Left lung (tissue), 14 donors: ENCODE measurements at places on chromosomes 7 and 10. TPM values are rescaled to one million over a fixed set of nuclear protein-coding genes. Genes with fewer than 3 reads are reported as not detected.

GRCh38 chr10:84683550-84683949 lies 355.2 kb downstream of the CCSER2 start:
- no peaks in the 10 kb centered on the region for H3K4me1 ChIP-seq
- no peaks in the 10 kb centered on the region for H3K27me3 ChIP-seq
- H3K36me3 ChIP-seq: no peaks in the 10 kb centered on the region

DNA sequence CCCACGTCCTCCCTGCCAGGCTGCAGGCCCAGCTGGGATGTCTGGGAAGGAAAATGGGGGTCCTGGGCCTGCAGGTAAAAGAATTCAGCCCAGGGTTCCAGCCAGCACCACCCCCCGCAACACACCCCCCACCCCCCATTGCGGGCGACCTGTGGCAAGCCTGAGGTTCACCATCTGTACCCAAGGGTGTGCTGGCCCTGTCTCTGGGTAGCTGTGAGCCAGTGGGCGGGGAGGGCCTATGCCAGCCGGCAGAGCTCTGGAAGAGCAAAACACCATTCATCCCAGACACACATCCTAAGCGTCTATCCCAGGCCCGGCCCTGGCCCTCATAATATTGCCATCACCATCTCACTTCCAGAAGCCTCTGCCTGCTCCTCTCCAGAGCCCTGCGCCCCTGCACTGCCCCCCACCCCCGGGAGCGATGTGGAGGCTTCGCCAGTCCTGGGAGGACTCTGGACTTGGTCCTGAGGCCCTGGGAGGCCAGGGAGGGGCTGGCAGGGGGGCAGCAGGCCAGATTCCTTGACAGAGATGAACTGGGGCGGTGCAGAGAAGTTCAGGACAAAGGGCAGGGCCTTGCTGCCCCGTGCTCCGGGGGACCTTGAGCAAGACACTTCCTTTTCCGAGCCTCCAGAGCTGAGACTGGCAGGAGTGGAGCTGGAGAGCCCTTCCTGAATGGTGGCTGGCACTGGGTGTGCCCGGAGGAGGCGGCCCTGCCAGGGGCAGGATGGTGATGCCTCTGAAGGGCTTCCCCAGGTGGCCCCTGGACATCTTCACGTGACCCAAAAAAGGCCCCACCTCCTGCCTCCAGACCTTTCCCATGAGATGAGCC lies 8.7 kb upstream of the TTYH3 start:
- no peak overlapping the region for H3K27ac ChIP-seq
- no peaks in the 10 kb centered on the region for H3K36me3 ChIP-seq
- H3K27me3 ChIP-seq: no peaks in the 10 kb centered on the region
- H3K4me3 ChIP-seq: no peak overlapping the region
- peaks cover 33% of the 10 kb centered on the region for H3K4me1 ChIP-seq

Gene SORCS3
- total RNA-seq: not detected

- DNase-seq: no peak
- H3K4me1 ChIP-seq: peaks cover 15% of the 10 kb centered on the region
- no peaks in the 10 kb centered on the region for H3K27me3 ChIP-seq
- no peak overlapping the region for H3K4me3 ChIP-seq
- H3K36me3 ChIP-seq: no peaks in the 10 kb centered on the region
Observed at GRCh38 chr10:114553436-114553835, 104.6 kb downstream of the ABLIM1 start.

Gene GCK
- 0.50 TPM for total RNA-seq

DNA sequence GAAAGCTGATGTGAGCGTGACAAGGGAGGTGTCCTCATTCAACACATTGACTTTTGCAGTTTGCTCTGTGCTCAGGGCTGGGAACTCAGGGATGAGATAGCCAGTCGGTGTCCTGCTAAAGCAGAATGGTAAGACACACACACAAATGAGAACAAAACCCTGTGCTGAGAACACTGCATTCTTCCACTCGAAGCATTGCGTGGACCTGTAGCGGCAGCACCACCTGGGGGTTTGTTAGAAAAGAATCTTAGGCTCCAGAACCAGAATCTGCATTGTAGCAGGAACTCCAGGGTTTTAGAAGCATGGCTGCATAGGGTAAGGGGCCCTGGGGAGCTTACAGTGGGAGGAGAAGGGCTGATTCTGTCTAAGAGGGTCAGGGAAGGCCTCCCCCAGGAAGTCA lies 21.5 kb upstream of the OGDHL start:
- no peaks in the 10 kb centered on the region for H3K36me3 ChIP-seq
- no peak overlapping the region for H3K27ac ChIP-seq
- H3K4me1 ChIP-seq: no peaks in the 10 kb centered on the region
- DNase-seq: no peak
- peaks cover 3% of the 10 kb centered on the region for H3K27me3 ChIP-seq
- no peak overlapping the region for H3K4me3 ChIP-seq

DNA sequence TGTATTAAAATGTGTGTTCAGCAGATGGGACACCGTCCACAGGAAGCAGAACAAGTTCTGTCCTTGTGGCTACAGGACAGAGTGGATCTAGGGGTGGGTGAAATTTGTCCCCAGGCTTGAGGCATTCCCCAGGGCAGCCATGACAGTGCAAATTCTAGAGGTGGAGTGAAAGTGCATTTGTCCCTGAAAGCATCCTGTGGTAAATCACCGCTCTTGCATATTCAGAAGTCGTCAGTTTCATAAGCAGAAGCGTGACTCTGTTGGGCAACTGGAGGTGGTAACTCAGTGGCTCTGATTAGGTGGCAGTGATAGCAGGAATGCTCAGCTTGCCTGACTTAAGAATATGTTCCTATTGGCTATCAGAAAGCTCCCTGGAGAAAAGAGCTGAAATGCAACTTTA lies 96.6 kb downstream of the SNX10 start:
- H3K4me3 ChIP-seq: no peak overlapping the region
- peaks cover 11% of the 10 kb centered on the region for H3K4me1 ChIP-seq
- H3K27me3 ChIP-seq: peaks cover 43% of the 10 kb centered on the region
- no peak for DNase-seq

DNA sequence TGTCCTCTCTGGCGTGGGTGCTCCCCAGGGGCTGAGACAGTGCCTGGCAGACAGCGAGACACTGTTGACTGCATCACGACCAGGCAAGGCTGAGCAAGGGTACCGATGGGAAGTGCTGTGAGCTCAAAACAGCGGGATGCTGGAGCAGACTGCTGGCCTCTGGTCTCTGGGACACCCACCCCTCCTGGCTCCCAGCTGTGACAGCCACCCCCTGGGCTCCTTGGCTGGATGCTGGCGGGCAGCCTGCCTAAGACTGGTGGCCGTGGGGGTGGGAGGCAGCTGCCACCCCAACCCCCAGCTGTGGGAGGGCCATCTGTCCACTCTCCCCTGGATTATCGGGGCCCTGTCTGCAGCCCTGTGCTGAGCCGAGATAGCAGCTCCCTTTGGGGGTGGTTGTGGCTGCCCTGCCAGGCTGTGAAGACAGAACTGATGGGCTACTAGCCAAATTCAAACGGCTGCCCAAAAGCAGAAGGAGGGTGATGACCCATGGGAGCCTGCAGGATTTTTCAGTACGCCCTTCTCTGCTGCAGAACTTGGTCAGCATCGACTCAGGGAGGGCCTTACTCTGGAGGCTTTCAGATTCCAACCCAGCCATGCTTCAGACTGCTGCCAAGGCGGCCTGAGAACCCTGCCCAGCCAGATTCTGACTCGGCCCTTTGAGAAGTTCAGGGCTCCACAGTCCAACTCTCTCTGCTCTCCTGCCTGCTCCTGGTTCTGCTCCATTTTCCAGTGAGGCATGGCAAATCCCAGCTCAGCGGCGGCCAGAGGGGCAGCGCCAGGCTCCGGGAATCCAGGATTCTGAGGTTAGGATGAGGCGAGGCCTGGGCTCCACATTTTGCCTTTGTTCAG lies 125.3 kb downstream of the NEURL1 start:
- peaks cover 51% of the 10 kb centered on the region for H3K36me3 ChIP-seq
- H3K27me3 ChIP-seq: no peaks in the 10 kb centered on the region
- DNase-seq: peak; percentile 63
- peaks cover 11% of the 10 kb centered on the region for H3K4me1 ChIP-seq
- H3K27ac ChIP-seq: peak overlapping the region; percentile 44

Gene PRSS2
- total RNA-seq: not detected

DNA sequence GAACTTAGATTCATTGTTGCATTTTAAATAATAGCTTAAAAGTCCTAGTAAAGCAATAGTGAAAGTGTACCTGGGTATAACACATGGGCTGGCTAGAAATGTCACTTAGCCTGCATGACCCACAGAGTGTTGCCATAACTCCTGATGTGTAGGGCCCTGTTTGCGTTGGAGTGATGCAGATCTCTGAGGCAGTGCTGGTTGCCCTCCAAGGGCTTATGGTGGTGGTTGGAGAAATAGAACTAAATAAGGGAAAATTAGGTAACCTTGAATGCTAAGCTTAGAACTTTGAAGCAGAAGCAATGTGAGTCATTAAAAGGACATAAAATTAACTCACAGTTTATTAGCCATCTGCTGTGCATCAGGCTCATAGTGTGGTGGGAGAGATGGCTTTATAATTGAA lies 105.7 kb downstream of the CCNY start:
- no peaks in the 10 kb centered on the region for H3K27me3 ChIP-seq
- no peak overlapping the region for H3K27ac ChIP-seq
- peaks cover 12% of the 10 kb centered on the region for H3K4me1 ChIP-seq
- H3K4me3 ChIP-seq: no peak overlapping the region
- no peak for DNase-seq

Gene CYP2C18
- 2.1 TPM for total RNA-seq
